ENCODE measurements at places on chromosomes 1 and 21.

DNA sequence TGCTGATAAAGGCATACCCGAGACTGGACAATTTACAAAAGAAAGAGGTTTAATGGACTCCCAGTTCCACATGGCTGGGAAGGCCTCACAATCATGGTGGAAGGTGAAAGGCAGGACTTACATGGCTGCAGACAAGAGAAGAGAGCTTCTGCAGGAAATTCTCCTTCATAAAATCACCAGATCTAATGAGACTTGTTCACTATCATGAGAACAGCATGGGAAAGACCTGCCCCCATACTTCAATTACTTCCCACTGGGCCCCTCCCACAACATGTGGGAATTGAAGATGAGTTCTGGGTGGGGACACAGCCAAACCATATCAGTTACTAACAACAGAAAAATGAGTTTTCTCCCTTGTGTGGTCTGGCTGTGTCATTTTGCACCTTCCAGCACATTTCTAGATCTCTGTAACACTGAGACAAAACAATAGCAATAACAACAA is 741.4 kb downstream of the KCNT2 start:
- DNase-seq: no peak

DNA sequence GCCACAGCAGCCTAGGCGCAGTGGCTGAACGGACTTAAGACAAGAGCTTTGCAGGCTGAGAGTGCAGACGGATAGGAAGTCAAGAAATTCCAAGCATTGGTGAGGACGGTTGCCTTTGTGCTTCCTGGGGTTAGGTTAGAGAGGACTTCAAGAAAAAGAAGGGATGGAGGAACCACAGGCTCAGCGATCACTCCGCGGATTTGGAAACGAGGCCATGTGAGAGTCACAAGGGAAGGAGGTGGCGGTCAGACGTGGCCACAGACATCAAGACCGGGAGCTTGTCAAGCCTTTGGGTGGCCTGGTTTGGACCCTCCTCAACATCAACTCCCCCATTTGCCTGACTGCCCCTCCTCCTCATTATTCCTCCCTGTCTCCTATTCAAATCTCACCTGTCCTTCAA is 62.3 kb downstream of the NID1 start:
- DNase-seq: no peak

DNA sequence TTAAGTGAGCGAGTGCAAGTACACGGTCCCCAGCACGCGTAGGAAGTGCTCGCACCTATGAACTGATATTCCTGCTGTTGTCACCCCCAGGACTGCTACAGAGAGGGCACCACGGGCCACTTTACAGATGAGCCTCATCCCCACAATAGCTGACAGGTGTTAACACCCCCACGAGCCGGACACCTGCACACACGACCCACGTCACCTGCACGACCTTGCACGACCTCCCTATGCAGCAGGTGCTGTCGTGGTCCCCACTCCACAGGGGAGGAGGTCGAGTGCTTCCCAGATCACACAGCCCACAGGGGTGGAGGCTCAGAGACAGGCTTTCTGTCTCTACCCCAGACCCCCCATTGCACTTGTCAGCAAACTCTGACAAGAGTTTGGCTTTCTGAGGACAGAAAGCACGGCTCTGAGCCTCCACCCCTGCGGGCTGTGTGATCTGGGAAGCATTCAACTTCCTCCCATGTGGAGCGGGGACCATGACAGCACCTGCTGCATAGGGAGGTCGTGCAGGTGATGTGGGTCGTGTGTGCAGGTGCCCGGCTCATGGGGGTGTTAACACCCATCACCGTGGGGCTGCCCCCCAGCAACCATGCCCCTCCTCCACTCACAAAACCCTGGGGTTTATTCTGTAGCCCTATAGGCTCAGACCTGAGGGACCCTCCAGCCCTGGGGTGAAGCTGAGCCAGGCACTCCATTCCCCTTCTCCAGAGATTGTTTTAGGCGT is 80.8 kb downstream of the MATN1 start:
- DNase-seq: no peak

- no peak for DNase-seq
Observed at GRCh38 chr1:74375376-74375775, 137.0 kb downstream of the LRRC53 start.

DNA sequence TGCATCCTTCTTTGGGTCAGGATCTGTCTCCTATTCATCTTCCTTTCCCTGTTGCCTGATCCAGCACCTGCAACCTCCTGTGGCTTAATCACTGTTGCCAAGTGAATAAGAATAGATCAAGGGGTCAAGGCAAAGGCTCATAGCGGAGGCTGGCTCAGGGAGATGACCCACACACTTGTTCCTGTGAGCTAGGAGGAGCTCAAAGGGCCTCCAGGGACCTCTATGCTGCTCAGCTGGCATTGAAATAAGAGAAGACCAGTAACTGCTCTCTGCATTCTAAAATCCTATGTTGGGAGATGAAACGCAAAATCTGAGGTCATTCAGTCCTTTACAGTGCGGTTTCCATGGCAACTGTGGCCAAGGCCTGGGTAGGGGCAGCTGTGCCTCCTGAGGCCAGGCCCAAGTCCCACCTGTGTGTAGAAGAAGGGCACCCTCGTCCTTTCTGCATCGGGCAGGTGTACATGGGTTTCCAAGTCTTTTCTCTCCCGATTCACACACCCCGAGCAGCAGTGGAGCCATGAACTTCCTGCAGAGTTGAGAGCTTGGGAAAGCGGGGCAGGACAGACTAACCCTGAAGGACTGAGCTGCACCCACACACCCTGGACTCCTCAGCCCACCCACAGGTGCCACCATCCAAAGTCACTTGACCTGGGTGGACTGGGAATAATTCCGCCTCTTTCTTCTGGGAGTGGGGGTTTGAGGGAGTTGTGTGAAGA is 27.8 kb upstream of the STUM start:
- DNase-seq: no peak

DNA sequence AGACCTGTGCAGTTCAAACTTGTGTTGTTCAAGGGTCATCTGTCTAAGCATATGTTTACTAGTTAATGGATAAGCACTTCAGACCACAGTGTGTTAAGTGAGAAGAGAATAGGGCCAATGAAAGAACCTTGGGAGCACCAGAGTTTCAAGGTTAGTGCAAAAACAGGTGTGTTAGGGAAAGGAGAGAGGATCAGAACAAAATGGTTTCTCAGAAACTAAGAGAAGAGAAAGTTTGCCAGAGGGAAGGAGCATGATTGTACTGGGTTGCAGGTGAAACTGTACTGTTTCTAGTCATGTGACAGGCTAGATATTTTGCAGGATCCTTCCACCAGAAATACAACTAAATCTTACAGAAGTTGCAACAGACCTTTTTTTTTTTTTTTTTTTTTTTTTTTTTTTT is 23.3 kb downstream of the RPRD2 start:
- no peak for DNase-seq
